ENCODE measurements at places on chromosomes 2 and 18.

GRCh38 chr2:239377591-239377990 is 23.2 kb downstream of the HDAC4 start:
- no peak for DNase-seq

- no peak for DNase-seq
These were observed 20.7 kb downstream of the TANC1 start for GRCh38 chr2:158989165-158989564.

GRCh38 chr2:113809076-113809736 is 52.8 kb upstream of the SLC35F5 start:
- DNase-seq = no peak

GRCh38 chr2:198657512-198658121 is 800.1 kb downstream of the SATB2 start:
- peak; percentile 2 for DNase-seq

- no peak for DNase-seq
These were observed 159.2 kb downstream of the CPS1 start for GRCh38 chr2:210715560-210716082.

- no peak for DNase-seq
These were observed 117.3 kb downstream of the ARL6IP6 start for GRCh38 chr2:152835674-152836073.

- no peak for DNase-seq
These were observed 59.9 kb upstream of the CYRIA start for GRCh38 chr2:16725549-16725948.

DNA sequence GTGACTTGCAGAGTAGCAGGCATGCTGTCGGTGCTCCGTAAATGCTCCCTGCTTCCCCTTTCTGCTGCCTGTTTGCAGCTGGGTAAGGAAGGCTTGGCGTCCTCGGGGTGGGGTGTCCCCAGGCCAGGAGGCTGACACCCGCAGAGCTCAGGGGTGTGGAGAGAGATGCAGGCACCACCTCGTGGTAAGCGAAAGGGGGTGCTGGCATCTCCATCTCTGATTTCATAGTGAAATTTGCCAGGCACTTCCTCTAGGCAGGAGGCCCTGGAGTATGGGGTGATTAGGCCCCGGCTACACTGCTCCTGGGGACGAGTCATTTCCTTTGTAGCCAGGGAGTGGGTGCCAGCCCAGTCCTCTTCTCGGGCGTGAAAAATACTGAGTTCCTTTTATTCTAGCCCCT is 160.4 kb downstream of the KLHL29 start:
- no peak for DNase-seq

DNA sequence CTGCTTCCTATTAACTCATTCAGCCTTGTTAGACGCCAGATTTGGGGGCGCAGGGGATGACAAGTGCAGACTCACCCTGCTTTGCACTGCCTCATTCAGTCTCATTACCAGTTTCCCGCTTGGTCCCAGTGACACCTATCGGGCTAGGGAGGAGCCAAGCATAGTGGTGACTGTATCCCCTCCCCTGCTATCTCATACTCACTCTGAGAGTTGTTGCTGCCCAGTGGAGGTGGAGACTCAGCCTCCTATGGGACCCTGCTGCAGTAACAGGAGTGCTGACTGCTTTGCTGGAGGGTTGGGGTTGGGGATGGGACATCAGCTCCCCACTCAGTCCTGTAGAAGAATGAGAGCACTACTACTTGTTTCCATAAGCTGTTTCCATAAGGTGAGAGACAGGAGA is 21.3 kb upstream of the PIK3C3 start:
- no peak for DNase-seq

DNA sequence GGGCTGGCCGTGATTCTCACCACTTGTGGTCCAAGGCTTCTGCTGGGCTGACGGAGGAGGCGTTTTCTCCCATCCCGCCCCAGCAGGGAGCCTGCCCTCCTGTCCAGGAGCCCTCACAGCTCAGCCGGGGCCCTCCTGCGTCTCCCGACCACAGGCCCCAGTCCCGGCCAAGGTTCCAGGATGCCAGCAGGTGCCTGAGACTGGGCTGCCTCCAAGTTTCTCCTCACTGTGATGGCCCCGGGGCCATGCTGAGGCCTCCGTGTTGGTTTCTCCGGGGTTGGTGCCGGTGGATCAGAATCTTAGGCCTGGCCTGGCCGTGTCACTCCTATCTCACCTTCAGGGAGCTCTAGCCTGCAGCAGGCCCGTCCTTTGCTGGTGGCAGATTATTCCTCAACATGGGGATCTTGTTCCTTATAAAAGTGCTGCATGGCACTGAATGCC is 5.9 kb downstream of the KCNG2 start:
- no peak for DNase-seq

- no peak for DNase-seq
These were observed 24.1 kb upstream of the ZCCHC2 start for GRCh38 chr18:62498616-62499262.

DNA sequence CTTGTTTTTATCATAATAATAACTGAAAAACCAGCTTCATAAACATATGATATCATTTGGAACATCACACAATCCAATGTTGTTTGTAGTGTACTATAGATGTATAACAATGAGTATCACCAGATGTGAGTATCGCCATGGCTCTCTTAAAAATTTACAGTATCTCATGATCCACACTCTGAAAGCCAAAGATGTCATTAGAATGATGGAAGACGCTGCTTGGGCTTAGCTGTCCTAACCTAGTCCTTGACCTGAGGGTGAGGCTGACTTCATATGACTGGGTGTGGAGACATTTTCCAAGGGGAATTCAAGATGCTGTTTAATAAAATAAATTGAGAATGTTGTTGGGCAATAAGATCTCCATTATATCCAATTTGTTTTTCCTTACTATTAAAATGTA is 242.6 kb downstream of the RIT2 start:
- DNase-seq = no peak

DNA sequence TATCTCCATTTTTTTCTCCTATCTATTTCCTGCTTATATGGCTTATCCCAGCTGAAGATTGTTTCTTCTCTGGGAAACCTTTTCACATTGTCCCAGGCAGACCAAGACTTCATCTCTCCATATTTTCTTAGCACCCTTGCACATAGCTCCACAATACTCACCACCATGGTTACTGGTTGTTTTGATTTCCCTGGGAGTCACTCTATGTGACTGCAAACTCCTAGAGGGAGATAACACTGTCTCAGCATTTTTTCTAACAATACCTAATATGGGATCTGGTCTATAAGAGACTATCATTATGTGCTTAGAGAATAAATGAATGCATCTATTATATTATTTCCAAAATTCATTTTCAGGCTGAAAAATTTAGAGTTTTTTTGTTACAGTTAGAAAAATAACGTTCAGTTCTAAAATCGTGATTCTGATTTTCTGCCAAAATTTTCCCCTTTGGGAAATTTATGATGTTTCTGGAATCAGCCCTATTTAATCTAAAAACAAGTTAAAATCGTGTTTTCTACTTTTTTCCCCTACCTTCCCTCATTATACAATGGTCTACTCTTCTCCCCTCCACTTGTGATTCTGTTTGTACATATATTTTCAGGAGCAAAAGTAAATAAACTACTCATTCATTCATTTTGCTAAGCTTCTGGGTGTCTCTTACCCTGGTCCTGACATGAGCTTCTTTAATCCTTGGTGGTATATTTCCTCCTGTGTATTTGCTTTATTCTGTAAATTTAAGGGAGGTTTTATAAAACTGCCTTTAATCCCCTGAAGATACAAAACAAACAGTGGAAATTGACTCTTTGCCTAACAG is 95.4 kb downstream of the HNMT start:
- DNase-seq = no peak

DNA sequence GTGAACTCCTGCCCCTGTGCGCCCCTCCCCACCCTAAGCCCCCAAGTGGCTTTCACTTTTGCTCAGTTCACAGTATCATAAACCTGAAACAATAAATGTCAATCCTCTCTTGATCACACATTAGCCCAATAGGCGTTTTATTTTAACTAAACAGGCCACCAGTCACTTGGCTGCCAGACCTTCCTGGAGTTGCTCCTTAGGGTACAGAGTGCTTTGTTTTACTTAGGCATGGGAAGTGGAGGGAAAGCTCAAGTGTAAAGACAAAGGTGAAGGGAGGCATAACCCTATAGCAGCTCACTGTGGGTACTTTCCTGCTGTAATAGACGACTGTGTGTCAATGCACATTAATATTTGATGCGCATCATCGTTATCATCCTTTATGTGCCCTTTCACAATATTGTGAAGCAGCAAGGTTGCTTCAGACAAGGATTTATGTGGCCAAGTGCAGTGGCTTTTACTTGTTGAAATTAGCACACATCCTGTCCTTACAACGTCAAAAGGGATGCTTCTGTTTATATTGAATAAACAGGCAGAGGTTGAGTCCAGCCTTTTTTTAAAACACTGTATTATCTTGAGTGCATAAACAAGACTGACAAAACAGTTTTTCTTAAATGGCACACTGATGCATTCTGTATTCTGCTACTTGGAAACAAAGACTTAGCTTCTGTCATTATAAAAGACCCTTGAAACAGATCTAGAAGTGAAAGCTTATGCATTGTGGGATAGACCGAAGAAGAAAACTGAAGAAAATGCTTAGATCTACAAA is 168.5 kb downstream of the TMEFF2 start:
- DNase-seq = no peak

GRCh38 chr2:111694700-111695101 is 189.3 kb downstream of the ANAPC1 start:
- DNase-seq = no peak

- DNase-seq = no peak
These were observed 820.4 kb downstream of the GALR1 start for GRCh38 chr18:78069784-78070664.

DNA sequence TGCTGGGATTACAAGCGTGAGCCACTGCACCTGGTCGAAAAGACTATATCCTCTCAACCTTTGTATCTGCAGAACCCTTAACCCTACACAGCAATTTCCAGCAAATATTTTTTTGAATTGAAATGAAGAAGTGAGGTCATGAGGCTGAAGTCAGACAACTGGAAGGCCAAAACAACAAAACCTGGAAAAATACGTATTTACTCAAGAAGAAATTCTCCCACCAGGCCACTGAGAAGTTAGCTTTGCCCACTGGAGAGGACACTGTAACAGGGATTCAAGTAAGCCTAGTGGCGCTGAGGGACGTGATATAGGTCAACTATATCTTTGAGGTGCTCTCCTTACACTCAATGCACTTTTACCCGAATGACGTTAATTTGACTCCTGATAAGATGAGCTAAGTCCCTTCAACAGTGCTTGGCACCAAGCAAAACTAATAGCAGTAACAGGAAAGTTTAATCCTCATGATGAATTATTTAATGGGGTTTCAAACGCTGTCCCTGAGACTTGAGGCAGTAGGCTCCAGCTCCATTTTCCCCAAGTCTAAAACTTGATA is 1.9 kb downstream of the HDLBP start:
- DNase-seq = no peak
